Esophagus squamous epithelium (tissue), 5 donors: ENCODE measurements at places on chromosomes 13 and 19.
A peak's percentile ranks its signal among the peaks of the same experiment; 100 is the strongest.

GRCh38 chr13:32589471-32589870 is 3.2 kb downstream of the PDS5B start:
- DNase-seq: no peak

DNA sequence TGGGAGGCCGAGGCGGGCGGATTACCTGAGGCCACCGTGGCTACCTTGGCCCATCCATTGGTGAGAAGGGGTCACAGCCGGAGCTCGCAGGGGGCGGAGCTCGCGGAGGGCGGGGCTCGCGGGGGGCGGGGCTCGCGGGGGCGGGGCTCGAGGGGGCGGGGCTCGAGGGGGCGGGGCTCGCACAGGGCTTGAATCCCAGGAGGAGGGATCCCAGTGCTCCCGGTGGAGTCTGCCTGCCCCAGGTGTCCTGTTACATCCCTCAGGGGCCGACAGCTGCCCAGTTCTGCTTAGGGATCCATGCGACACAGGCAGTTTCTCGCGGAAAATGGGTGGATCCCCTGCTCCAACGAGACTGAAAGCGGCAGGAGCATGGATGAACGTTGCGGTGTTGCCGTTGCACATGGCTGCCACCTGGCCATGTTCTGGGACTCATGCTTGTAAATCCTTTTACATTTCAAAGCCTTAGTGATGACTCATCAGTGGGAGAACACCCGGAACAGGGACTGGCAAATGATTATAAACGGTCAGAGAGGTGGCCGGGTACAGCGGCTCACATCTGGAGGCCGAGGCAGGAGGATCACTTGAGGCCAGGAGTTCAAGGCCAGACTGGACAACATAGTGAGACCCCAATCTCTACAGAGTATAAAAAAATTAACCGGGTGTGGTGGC is 25.1 kb downstream of the TMPRSS9 start:
- DNase-seq: no peak

GRCh38 chr19:22735911-22736645 is 47.9 kb downstream of the ZNF99 start:
- no peak for DNase-seq

DNA sequence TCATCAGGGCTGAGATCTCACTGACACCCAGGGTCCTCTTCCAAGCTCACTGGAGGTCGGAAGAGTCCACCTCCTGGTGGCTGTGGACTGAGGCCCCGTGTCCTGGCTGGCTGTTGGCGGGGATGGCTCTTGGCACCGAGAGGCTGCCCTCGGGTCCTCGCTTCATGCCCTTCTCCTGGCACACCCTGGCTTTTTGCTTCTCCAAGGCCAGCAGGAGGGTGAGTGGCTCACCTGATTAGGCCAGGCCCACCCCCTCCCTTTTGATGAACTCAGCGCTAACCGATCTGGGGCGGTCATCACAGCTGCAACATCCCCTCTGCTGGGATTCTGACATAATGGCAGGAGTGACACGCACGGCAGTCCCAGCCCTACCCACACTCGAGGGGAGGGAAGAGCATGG is 4.4 kb downstream of the SLC39A3 start:
- DNase-seq: no peak

DNA sequence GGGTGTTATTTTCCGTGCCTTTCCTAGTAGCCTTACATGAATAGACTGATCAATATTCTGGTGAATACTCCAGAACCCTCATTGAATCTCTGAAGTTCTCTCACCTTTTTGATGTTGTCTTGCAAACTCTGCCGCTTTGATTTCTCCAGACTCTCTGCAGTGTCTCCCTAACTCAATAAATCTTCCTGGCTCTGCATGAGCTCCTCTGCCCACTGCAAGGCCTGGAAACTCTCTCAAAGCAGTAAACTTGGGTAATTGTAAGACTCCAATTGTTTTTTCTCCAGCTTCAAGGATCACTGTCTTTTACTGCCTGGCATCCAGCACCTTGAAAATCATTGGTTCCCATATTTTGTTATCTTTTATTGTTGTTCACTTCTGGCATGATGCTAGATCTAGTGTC is 198.4 kb downstream of the GPC5 start:
- DNase-seq: no peak

GRCh38 chr13:111368091-111368490 is 47.6 kb downstream of the TEX29 start:
- no peak for DNase-seq

DNA sequence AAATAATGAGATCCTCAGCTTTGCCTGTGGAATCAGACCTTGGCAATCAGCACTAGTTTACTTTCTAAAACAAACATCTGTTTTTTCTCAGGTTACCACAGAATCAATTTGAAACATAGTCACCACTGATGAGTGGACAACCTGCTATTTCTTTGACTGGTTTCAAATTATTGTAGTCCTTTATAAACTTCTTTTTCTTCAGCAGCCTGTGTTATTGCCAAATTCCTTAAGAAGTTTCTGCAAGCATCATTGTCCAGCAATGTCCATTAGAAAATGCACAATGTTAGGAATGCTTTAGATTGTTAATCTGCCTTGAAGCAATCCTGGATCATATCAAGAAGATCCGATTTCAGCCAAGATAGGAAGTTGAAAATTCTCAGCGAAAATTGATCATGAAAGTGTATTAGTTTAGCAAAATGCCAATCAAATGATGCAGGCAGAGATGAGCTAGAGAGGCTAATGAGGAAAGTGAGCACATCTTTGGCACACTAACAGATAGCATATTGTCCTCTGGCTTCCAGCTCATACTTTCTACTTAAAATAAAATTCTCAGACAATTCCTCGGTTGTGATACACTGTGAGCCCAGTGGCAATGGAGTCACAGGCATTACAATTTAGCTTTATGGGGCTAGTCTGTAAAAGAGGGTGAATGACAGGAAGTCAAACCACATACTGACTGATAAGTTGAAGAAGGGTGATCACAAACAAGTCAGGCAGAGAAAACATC is 270.6 kb downstream of the SLITRK6 start:
- no peak for DNase-seq

GRCh38 chr19:287381-287871 is 3.8 kb downstream of the PLPP2 start:
- no peak for DNase-seq

DNA sequence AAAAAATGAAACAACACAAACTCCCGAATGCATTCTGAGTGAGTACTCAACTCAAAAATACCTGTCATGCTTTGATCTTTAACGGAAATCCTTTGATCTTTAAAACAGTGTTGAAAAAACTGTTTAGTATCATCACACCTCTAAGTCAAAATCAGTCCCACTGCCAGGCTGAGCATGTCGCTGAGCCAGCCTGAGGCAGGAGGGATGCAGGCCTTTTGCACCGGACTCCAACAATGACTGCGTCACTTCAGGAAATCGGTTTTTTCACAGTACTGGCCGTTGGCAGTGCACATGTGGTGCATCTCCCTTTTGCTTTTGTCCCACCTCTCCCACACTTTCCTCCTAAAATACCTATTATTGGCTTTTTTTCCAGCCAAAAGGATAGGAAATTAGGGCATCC is 78.2 kb downstream of the SHISA2 start:
- no peak for DNase-seq

- no peak for DNase-seq
Measured at GRCh38 chr13:73938372-73939070, 195.7 kb downstream of the KLF12 start.

GRCh38 chr19:13597640-13598039 is 91.4 kb upstream of the CACNA1A start:
- DNase-seq: no peak

DNA sequence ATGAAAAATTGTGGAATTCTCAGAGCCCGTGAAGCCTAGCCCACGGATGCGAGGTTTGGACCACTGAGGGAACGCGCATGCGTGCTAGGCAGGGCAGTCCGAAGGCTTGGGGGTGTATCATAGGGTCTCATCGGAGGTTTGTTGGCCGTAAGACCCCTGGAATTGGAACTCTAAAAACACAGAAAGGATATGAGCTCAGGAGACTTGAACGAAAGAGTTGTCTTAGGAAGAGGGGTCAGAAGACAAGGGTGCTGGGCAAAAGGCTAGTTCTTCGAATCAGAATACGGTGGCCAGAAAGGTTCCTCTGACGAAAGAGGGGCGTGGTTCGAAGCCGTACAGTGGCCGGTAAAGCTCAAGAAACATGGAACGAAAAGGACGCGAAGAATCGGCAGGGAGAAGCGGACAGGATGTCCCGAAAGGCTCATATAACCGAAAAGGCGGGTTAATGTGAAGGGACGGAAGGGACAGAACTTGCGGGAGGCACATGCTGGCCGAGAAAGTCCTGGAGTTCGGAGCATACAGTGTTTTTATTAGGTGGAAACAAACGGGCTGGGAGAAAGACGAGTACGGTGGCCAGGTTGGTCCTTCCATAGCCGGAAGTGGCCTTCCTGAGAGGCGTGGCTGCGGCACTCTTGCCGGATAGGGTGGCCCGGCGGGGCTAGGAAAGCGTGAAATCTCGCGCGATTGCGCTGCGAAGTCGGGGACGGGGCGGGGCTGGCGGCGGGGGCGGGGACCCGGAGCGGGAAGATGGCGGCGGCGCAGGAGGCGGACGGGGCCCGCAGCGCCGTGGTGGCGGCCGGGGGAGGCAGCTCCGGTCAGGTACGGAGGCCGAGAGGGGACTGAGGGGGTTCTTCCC is at the start of gene CLPTM1:
CLPTM1 (plus strand) TSS at position 732 of the 856 bp plus-strand sequence; CDS start at position 748, 16 bp downstream.
- DNase-seq: peak; percentile 82

- no peak for DNase-seq
Measured at GRCh38 chr19:43739439-43740235, 15.1 kb downstream of the SMG9 start.

DNA sequence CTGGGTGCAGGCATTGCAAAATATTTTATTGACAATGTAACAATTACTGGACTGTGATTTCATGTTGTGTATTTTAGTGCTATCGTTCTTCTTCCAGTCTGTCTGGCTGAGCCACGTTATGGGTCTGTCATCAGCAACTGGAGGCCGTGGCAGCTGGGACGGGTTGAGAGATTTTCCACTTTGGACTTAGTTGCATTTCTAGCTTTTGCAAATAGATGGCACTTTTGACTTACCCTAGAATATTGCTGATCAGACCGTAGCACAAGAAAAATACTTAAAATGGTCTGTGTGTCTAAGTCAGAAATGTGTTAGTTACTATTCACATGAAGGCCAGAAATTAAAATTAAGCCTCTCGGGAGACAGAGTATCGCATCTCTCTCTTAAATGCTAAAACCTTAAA is 211.1 kb downstream of the TEX29 start:
- DNase-seq: no peak

DNA sequence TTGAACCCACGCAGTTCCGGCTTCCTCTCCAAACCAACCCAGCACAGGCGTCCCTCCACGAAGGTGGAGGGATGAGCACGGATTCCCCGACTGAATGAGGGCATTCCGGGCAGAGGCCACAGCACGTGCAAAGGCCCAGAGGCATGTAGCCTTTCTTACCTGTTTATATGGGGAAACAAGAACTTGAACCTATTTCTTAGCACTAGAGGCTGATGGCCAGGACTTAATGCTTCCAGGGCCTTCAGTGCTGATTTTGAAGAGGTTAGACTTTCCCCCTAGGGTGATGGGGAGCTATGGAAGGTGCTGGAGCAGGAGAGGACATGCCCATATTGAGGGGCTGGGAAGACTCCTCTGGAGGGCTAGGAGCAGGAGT is 2.0 kb downstream of the MAST3 start:
- DNase-seq: no peak
